ENCODE measurements at places on chromosomes 3 and 15. TPM values are rescaled to one million over a fixed set of nuclear protein-coding genes. Genes with fewer than 3 reads are reported as not detected.

The CSTA gene
- not detected for total RNA-seq

The CNTN4 gene
- not detected for total RNA-seq

The TLNRD1 gene
- 29.8 TPM for total RNA-seq

The TNK2 gene
- total RNA-seq: 181 TPM

The OR5K2 gene
- total RNA-seq: not detected

The SERINC4 gene
- total RNA-seq: not detected

The UPK1B gene
- total RNA-seq: not detected

The SPINK8 gene
- total RNA-seq: not detected

GRCh38 chr3:43349716-43350115 is 63.4 kb downstream of the SNRK start:
- DNase-seq: no peak

DNA sequence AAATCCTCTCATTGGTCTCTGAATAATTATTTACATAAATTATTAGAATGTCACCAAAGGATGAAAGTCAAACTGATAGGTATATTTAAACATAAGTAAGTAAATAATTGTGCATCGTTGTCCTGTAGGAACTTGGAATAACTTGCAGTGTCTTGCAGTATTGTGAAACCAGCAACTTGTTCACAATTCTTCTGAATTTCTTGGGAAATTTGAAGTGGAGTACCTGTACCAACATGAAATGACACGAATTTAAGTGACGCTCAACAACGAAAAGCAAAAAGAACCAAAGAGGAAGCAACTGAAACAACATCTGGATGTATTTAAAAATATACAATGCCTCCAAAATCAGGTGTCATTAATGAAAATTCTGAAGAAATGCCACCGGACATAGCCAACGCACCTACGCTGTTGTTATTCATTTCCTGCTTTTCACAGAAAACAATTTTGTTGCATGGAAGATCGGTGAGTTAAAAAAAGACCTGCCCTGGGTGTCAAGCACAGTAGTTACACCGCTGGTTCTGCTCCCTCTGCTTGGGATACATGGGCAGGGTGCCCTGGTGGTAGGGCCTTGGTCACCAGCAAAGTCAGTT is 112.5 kb downstream of the RPLP1 start:
- no peak for DNase-seq

DNA sequence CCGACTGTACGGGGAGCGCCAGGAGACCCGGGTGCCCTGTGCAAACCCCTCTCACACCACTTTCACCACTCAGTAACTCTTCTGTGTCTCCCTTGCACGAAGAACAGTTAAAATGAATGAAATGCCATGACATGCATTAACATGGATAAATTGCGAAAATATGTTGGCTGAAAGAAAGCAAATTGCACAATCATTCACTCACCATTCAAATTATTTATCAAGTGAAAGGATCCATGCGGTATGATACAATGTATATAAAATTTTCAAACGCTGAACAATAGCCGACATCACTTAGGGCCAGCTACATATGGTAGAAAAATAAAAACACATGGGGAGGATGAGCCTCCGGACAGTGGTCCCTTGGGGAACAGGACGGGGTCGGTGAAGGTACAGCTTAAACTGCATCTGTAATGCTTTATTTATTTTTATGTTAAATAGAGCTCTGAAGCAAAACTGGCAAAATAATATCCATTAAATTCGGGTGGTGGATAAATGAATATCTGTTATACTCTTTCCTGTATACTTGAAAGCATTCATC is 45.9 kb downstream of the SLC12A8 start:
- no peak for DNase-seq

GRCh38 chr3:7194071-7194835 is 333.3 kb downstream of the GRM7 start:
- DNase-seq: no peak

DNA sequence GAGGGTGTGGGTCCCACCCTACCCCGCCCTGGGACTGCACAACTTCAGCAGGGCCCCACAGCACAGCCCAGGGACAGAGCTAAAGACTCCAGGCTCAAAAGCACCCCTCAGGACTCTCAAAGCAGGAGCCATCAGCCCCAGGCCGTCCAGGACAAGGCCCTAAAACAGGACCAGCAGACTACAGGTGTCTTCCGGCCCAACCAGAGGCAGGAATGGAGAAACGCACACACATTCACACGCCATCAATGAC is 26.1 kb downstream of the ATRIP start:
- DNase-seq: no peak

GRCh38 chr3:58429657-58430056 is 4.0 kb downstream of the PDHB start:
- no peak for DNase-seq

GRCh38 chr3:157051591-157051990 is 108.4 kb downstream of the CCNL1 start:
- no peak for DNase-seq

- DNase-seq: no peak
Measured at GRCh38 chr3:55486101-55486856, 827 bp downstream of the WNT5A start.

- no peak for DNase-seq
Measured at GRCh38 chr3:26623419-26624208, 1.0 kb downstream of the LRRC3B start.

DNA sequence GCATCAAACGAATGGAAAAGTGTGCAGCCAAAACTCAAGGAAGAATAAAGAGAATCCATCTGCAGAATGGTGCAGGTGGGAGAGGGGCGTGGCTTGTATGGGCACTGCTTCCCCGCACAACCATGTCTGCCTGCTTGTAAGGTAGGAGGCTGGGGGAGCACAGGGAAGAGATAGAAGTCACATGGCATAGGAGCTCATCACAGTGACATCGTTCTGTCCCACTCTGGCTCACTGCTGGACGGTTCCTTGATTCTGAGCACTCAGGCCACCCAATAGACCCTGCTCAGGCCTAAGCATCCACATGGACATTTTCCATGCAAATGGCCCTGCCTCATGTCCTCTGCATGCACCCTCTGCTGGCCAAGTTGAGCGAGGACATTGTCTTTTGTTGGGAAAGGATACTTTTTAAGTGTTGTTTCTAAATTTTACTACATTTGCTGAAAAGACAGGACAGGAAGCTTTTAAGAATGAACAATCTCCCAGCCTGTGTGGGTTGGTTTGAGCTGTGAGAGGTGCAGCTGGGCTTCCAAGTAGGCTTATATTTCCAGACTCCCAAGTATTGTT is 3.1 kb downstream of the MYLK start:
- DNase-seq: no peak

GRCh38 chr3:9404680-9405079 is 7.3 kb downstream of the SETD5 start:
- no peak for DNase-seq

GRCh38 chr15:75335313-75335704 is 554 bp upstream of the COMMD4 start:
- DNase-seq: no peak

- no peak for DNase-seq
Measured at GRCh38 chr15:93031103-93031464, 57.9 kb downstream of the RGMA start.

DNA sequence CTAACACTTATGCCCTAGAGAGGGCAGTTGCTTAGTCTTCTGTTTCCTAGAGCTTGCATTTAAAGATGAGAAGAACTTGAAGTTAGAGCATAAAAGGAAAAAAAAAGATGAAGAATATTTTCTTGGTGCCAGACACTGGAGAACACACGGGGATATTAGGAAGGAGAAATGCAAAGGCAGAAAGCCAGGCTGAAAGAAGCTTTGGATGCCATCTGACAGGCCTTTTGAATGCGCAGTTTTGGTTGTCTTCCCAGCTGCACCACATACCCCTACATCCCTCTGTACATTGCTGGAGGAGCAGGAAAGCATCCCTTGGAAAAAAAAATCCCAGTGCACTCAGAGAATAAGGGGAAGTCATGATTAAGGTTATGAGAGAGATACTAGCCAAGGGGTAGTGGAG is 378.9 kb downstream of the GAP43 start:
- DNase-seq: no peak

- DNase-seq: no peak
Measured at GRCh38 chr3:5727743-5728484, 540.4 kb downstream of the EDEM1 start.

- no peak for DNase-seq
Measured at GRCh38 chr15:40511472-40512133, 40.8 kb downstream of the CHST14 start.

DNA sequence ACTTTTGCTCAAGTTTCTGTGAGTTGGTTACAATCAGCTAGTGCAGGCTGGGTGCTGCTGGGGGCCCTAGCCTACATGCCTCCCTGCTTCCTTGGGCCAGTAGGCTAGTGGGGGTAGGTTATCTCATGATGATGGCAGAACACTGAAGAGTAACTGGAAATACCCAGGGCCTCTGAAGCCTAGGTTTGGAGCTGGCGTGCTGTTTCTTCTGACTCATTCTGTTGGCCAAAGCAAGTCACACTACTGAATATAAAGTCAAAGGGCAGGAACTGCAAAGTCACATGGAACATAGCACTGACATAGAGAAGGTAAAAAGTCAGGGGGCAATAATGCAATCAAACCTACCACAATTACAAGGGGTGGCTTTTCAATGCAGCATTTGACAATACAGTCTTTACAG is 34.5 kb downstream of the RASGRP1 start:
- no peak for DNase-seq

DNA sequence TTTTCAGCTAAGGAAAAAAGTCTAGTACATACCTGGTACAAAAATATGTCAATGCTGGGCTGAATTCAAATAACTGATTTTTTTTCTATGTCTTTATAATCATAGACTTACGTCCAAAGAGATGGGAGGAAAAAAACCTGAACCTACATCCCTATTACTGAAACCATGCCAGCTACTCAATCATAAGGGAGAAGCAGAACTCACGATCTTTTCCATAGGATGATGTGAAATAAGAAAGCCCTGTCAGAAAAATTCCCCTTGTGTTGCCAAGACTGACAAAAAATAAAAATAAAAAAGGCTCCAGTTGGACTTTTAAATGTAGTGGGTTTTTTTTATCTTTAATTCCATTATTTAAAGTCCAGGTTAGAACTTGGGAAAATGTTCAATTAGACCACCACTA is 3.3 kb downstream of the MSL2 start:
- DNase-seq: no peak

DNA sequence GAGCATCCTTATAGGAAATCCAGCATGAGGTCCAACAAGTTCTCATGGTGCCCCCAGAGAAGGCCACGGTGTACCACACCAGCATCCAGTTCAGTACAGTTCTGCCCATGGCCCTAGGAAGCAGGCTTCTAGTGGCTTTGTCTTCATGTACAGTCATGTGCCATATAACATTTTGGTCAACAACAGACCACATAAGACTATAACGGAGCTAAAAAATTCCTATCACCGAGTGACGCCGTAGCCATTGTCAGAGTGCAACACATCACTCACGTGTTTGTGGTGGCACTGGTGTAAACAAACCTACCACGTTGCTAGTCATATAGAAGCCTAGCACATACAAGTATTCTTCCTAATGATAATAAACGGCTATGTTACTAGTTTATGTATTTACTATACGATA is 209.0 kb downstream of the ARRDC4 start:
- DNase-seq: no peak

DNA sequence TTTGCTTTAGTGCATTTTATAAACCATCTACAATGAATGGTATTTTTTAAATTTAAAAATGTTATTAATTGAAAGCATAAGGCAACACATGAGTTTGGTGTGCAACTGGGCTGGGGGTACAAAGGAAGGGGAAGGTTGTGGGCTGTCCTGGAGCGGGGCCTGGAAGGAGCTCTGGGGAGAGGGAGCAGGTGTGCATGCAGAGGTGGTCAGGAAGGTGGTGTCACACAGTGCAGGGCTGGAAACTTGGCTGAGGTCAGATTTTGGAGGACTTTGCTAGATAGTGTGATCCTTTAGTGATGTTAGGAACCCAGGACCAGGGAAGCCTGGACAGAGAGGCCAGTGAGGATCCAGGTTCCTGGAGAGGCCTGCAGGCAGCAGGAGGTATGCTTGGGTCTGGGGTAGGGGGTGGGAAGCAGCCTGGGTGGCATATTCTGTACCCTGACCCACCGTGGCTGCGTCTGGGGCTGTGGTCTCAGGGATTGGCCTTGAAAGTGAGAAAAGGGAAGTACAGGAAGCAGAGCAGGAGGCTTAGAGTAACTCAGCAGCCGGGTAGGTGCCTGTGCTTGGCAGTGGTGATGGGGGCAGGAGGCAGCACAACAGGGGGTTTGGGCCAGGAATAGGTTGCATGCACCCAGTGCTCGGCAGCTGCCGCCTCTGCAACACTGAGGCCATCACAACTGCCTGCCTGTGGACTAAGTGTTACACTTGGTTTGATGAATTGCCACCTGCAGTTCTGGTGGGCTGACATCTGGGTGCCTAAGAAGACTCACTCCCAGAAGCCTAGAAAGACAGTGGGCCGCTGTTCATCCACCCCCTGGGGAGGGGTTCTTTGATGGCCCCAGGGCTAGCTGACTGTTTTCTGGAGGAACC is 33.0 kb downstream of the KY start:
- no peak for DNase-seq

DNA sequence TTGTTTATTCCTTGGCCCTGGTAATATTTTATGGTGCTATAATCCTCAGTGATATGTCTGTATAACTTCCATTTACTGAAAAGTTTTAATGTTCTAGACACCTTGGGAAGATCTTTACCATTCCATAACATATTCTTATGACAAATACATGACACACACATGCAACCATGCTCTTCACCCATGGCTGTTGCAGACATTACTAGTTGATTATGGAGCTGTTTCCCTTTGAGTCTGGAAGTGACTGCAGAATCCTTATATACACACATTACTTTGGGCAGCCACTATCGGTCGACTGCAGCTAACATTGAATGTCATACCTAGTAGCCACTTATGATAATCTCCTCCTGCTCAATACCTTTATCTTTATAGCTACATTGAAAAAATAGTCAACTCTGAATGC is 243.1 kb upstream of the ADAMTS9 start:
- DNase-seq: no peak

DNA sequence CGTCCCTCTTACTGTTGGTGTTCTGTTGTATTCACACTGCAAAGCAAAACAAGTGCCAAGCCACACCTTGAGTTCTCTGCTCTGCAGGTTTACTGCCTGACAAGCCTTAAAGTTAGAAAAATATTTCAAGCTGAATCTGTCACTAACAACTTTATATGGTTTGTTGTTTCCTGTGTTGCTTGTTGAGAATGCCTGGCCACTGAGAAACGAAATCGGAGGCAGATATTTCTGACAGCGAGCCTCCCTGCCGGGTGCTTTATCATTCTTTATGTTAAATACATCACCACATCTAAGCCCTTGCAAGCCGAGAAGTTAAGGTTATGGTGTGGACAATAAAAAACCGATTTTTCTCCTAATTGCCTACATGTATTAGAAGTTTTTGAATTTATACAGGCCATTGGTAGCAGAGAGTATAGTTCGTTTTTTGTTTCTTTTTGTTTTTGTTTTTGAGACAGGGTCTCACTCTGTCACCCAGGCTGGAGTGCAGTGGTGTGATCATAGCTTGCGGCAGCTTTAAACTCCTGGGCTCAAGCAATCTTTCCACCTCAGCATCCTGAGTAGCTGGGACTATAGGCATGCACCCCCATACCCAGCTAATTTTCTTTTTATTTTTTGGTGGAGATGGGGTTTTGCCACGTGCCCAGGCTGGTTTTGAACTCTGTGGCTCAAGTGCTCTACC is 188.4 kb upstream of the ICE2 start:
- DNase-seq: no peak
